ENCODE measurements at places on chromosomes 6 and 20.

DNA sequence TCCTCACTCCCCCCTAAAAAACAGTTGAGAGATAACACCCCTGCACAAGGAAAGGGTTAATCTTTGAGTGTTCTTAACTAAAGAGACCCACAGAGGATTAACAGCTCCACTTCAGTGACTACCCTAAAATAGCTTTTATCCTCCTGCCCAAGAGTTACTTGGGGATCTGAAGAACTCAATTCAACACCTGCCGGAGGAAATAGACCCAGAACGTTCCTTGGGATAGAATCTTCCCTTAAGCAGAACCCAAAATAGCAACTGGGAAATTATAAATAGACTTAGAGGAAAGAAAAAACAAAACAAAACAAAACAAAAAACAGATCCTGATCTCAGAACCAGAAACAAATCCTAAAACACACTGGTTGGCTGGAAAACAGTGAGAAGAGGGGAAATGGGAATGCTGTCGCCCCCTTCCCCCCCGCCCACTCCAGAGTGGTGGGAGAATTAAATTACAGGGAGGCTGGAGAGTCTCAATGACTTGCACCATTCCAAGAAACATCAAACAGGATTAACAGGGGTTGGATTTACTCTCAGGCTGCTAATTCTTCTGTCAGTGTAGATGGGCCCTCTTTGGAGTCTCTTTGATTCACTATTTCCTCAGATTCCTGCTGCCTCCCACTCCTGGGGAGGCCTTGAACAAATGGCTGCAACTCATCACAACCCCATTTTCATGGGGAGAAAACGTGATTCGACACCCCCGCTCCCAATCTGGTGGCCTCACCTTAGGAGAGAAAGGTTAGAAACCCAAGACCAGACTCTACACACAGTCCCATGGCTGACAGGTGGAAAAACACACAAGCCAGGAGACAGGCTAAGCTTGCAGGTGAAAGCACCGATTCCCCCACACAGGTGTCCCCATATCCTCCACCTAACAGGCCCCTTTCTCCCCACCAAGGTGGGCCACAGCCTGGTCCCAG, 1.4 kb downstream of the PLAGL2 start:
- no peak for DNase-seq

GRCh38 chr6:89611666-89612065, 26.9 kb downstream of the LYRM2 start:
- peak; percentile 9 for DNase-seq

- peak; percentile 64 for DNase-seq
Observed at GRCh38 chr6:125236536-125237327, 65.0 kb downstream of the HDDC2 start.

DNA sequence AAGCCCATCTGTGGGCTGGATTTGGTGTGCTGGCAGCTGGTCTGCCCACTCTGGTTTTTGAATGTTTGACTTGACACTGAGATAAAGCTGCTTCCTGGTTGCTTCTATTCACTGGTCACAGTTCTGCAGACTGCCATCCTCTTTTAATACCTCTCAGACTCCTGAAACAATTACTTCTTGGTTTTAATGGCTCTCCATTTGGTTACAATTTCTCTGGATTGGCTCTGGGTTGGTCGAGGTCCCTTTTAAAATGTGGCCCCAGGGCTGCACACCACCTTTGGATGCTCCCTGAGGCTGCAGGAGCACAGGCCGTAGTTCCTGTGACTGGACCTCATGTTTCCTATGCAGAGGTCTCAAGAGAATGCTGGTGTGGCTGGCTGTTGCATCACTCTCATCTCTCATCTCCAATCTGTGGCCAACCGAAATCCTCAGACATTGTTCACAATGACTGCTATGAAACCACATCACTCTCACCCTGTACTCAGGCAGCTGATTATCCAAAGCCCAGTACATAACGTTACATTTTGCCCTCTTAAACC, 98.5 kb downstream of the INSM1 start:
- peak; percentile 71 for DNase-seq

DNA sequence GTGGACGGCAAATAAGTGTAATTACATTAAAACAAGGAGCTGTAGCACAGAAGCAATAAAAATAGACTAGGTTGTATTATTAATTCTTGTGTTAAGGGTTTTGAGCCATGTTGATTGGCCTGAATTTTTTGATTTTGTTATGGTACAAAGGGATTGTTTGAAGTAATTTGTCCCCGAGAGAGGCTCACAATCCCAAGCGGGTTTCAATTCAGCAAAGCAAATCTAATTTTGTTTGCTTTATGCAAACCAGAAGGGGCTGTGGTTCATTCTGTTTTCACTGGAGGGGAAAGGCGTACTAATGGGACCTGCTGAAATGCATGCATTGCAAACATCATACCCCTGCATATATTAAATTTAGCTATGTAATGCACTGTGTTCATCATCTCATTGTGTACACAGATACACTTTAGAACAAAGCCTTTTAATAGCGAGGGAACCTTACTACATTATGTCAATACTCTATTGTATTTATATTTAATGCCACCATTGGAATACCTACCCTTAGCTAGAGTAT, 379.5 kb upstream of the POU3F2 start:
- no peak for DNase-seq

DNA sequence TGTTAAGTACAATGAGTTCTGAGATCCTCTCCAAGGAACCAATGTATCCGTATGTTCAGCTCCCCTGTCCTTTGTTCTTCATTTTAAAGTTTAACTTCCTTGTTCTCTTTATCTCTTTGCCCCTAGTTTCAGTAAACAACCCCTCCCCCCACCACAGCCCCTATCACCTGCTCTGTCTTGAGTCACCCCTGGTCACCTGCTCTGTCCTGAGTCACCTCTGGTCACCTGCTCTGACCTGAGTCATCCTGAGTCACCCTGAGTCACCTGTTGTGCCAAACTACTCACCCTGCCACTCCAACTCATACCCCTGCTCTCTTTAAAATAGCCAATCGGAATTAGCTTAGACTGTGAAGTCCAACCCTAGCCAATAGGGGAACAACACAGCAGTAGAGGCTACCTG, 288.7 kb upstream of the CDYL start:
- DNase-seq, result no peak

DNA sequence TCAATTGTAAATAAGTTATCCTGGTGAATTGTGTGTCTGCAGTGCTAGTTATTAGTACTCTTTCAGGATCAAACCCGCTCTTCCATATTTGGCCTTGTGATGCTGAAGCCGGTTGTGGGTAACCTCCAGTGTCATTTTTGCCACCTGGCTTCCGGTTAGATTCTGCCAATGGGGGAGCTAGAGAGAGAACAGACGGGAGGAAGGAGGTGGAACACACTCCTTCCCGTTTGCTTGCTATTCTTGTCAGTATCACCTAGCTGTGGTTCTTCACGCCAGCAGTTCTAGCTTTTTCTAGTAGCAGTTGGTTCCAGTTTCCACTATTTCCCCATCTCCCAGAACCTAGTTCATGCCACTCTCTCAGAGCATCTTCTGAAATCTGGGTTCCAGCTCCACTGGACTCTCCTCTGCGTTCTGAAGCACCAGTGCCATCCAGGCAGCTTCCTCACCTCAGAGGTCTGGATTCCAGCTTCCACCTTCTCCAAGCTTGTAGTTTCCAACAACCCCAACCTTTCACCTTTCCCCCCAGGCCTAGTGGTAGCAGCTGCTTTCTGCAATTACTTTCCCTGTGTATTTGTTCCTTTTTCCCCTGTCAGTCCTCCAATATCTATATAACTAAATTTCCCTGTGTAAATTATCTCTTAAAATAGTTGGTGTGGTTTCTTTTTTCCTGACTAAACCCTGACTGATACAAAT, 46.9 kb upstream of the LOC128125822 start:
- no peak for DNase-seq

- peak; percentile 44 for DNase-seq
Observed at GRCh38 chr6:110814102-110815014, 911 bp downstream of the CDK19 start.

GRCh38 chr6:90123831-90124230, 172.8 kb downstream of the BACH2 start:
- no peak for DNase-seq

GRCh38 chr6:109187399-109188114, 92.2 kb downstream of the CEP57L1 start:
- DNase-seq, result peak; percentile 22

- DNase-seq, result no peak
Observed at GRCh38 chr6:38714239-38715015, 684 bp upstream of the DNAH8 start.

DNA sequence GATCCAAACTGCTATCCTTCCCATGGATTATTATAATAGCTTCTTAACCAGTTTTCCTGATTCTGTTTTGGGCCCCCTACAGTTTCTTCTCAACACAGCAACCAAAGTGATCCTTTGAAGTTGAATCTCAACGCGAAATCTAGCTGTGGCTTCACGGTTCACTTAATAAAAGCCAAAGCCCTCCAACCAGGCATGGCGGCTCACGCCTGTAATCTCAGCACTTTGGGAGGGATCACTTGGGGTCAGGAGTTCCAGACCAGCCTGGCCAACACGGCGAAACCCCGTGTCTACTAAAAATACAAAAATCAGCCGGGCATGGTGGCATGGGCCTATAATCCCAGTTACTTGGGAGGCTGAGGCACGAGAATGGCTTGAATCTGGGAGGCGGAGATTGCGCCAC, 3.3 kb downstream of the RMND1 start:
- peak; percentile 21 for DNase-seq

- peak; percentile 11 for DNase-seq
Observed at GRCh38 chr6:7691675-7692452, 34.0 kb upstream of the BMP6 start.

DNA sequence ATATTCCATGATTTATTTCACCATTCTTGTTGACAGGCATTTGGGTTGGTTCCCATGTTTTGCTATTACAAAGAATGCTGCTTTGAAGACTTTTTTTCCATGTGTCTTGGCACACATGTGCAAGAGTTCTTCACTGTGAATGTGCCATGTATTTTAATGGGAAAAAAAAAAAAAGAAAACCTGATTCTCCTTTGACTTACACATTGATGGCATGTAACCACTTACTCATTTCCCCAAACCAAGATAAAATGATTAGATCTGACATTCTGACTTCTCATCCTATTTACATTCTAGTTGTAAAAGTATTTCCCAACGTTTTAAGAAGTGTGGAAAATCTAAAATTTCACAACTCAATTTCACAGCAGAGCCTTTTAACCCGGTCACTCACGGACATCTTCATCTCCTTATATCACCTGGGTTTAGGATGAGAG, 4.4 kb downstream of the CAP2 start:
- DNase-seq, result no peak

GRCh38 chr6:88641178-88641903, 322.1 kb downstream of the RNGTT start:
- DNase-seq, result no peak

- DNase-seq, result peak; percentile 15
Observed at GRCh38 chr6:54878718-54879117, 32.1 kb downstream of the FAM83B start.

GRCh38 chr6:157595768-157596167, 214.8 kb downstream of the ZDHHC14 start:
- no peak for DNase-seq

DNA sequence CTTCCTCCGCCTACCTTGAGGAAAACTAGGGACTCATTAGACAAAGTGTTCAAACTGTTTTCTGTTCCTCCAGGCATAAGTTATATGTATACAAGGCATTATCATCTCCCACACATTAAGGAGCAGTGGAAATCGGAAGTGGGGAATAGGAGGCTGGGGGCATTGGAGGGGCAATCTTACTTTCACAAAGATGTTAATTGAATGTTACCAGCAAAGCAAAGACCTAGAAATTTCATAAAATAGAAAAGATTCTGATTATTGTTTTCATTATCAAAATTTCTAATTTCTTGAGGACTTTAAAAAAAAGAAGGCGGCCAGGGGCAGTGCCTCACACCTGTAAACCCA, 501.7 kb upstream of the JARID2 start:
- DNase-seq, result no peak

- DNase-seq, result no peak
Observed at GRCh38 chr6:142341855-142342330, 40.1 kb downstream of the ADGRG6 start.

GRCh38 chr6:6892744-6893583, 214.8 kb upstream of the RREB1 start:
- DNase-seq, result no peak

DNA sequence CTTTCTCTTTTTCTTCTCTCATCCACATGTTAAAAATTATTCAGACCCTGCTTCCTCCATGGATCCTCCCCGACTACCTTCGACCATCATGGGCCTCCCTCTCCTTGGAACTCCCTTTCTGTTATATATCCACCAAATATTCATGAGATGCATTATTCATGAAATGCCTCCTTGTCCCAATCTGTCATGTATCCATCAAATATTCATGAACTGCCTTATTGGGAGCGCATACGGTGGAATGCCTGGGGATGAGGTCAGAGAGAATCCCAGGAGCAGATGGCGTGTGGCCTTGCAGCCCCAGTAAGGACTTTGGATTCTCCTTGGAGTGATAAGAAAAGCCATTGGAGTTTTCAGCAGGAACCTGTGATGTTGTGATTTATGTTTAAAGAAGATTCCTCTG, 97.0 kb downstream of the NRN1 start:
- DNase-seq, result no peak

DNA sequence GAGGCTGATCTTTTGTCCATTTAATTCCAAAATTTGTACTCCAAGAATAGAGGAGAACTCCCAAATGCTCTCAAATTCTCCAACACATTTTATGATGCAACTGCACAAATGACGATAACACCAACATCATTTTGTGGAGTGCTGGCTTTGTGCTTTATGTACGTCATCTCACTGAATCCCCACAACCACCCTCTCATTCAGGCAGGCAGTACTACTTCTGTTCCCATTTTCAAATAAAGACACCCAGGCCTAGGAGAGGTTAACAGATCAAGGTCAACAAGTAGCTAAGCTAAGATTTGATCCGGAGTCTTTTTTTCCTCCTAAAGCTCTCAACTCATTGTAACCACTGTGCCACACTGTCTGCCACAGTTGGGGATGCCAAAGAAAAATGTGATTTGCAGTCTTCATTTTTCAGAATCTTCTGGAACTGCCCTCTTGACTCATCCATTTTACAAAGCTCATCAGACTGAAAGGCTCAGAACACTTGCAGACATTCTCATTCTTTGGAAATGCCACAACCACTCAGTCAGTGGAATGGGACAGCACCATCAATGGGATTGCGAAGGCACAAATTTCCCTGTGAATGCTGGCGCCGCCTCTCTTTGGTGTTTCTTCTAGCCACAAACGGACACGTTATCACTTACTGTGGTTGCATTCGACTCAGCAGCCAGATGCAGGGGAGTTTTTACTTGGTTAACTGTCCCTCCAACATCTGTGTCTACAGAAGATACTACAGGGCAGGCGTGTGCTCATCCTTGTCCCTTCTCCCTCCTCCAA, 184.4 kb downstream of the GJA10 start:
- no peak for DNase-seq

DNA sequence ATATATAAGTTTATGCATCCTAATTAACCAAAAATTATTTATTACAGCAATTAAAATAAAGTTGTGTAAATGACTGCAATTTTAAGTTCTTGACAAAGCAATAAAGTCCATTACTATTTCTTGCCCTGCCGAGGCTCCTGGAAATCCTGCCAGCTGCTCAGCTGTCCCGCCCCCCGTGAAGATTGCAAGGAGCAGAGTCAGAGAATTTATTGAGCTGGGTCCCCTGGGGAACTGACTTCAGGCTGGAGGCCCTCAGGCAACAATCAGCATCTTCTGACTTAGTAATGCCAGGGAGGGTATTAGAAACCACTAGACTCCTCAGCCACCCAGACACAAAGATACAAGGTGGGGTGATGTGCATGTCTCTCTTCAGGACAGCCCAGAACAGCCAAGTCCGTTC, 92.3 kb downstream of the EDN3 start:
- DNase-seq, result no peak

All from HCEC 1CT (cell line).